ENCODE measurements at places on chromosomes 11 and 22.

DNA sequence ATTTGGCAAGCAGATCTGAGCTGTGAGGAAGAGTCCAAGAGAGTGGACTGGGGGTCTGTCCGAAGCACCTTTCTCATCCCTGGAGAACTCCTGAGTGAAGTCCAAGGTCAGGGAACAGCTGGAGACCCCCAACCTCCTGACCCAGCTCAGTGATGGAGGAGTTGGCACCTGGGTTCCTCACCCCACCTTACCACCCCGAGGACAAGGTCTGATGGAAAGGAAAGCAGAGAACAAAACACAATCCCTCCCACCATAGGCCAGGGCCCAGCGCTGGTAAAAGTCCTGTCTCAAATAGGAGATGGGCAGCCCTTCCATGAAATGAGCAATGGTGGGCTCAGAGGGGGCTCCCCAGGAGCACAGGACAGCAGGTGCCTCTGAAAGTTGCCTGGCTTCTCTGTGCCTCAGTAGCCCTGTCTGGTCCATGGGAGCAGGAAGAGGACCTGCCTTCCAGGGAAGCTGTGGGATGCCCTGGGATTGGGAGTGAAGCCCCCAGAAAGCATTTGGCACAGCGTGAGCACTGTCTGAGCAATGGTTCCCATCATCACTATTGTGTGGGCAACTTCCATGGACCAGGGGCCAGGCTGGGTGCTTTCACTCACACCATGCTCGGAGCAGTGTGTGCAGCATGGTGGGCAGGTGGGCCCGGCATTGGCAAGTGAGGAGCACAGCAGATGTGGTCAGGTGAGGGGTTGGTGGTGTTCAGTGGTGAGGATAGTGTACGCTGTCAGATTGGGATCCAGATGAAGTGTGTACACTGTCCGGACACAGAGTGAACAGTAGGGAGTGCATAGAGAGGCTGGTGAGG is 7.5 kb downstream of the TRIM29 start:
- no peak for DNase-seq

GRCh38 chr22:27198518-27199035 is 541.2 kb downstream of the MIAT start:
- no peak for DNase-seq

GRCh38 chr22:20395907-20396287 is 1.9 kb downstream of the ZNF74 start:
- no peak for DNase-seq

DNA sequence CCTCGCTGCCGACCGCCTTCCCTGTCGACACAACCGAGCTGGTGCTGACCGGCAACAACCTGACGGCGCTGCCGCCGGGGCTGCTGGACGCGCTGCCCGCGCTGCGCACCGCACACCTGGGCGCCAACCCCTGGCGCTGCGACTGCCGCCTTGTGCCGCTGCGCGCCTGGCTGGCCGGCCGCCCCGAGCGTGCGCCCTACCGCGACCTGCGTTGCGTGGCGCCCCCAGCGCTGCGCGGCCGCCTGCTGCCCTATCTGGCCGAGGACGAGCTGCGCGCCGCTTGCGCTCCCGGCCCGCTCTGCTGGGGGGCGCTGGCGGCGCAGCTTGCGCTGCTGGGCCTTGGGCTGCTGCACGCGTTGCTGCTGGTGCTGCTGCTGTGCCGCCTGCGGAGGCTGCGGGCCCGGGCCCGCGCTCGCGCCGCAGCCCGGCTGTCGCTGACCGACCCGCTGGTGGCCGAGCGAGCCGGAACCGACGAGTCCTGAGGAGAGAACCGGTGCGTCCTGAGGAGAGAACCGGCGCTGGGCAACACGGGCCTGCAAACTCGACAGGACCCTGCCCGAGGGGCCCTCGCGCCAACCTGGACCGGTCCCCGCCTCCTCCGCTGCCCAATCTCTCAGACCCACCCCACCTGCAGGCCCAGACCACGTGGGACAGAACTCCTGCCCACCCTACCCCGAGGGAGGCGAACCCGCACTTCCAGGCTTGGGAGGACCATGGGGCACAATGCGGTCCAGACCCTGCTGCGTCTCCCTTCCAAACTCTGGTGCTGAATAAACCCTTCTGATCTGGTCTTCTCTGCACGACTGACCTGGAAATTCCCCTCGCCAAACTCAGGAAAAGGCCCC is 866 bp downstream of the GP1BB start:
- no peak for DNase-seq

GRCh38 chr11:99739464-99740089 is 718.8 kb downstream of the CNTN5 start:
- peak; percentile 2 for DNase-seq

- peak; percentile 85 for DNase-seq
Measured at GRCh38 chr22:33923660-33924246, 3.5 kb upstream of the LARGE1 start.

DNA sequence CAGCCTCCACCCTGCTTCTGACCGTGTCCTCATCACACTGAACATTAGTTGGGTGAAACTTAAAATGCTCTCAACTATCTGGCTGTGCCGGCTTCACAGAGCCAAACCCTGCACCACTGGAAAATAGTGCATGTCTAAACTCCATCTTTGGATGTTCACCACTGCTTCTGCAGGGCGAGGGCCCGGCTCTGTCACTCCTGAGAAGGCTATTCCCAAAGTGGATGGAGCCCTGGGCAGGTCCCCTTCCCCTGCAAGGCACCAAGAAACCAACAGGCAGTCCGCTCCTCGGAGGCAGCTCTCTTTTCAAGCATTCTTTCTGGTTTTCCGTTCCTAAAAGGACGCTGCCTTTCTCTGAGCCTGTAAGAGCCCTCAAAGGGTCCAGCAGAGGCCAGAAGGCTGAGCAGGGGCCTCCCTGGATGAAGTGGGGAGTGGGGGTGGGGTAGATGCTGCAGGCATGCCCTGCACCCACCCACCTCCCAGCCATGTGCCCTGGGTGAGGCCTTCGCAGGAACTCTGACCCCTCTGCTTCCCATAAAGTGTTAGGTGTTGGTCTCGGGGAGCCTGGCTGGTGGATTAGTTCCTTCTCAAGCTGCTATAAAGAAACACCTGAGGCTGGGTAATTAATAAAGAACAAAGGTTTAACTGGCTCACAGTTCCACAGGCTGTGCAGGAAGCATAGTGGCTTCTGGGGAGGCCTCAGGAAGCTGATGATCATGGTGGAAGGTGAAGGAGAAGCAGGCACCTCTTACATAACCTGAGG is 23.3 kb downstream of the LINC01488 start:
- no peak for DNase-seq

GRCh38 chr11:30424844-30425243 is 101.9 kb downstream of the ARL14EP start:
- no peak for DNase-seq

DNA sequence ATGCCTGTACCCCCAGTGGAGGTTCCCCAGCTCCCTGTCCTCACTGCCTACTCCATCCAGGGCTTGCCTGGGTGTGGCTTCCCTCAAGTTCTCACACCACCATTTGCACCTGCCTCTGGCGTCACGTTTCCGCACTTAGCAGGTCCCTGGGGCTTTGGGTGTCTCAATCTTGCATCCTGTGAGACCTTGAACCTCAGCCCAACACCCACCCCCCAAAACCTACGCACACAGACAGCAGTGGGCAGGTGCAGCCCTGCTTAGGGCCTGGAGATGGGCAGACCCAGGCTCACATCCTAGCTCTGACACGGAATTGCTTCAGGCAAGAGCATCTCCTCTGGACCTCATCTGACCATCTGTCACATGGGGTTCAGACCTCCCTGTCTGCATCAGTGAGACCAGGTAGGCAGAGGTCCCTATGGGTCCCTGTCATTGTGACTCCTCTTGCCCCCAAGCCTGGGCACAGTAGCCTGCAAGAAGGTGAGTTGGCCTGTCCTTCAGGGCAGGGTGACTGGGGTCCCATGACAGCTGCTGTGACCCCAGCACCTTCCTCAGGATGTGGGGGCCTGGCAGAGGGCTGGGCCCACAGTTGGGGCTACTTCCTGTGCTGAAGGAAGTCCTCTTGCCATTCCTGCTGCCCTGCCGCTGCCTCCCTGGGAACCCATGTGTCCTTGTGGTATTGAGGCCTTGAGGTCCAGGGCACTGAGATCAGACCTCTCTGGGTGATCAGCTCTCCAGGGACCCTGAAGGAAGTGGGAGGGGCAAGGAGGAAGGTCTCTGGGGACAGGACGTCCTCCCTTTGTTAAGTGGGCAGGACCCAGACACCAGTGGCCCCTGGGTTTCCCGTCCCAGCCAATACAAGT is 2.0 kb downstream of the SIPA1 start:
- DNase-seq, result no peak

DNA sequence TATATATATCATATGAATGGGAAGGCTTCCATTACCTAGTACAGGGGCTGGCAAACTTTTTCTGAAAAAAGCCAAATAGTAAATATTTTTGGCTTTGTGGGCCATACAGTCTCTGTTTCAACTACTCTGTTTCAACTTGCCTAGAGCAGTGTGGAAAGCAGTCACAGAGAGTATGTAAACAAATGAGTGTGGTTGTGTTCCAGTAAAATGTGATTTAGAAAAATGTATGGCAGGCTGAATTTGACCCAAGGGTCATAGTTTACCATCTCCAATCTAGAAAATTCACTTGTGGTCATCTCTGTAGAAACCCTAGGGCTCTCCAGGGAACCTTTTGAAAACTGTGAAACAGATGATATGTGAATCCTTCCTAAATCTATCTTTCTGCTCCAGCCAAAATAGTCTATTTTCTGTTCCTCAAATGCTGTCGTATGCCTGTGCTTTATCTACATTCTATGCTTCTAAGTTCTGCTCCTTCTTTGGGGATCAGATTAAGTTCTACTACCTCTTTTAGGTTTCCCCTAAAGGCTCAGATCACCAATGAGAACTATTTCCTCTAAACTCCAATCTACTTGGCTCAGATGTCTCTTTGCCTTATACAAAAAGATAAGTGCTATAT is 356.2 kb downstream of the METTL15 start:
- DNase-seq, result peak; percentile 60

- DNase-seq, result peak; percentile 59
Measured at GRCh38 chr11:12725863-12726682, 51.9 kb downstream of the TEAD1 start.

DNA sequence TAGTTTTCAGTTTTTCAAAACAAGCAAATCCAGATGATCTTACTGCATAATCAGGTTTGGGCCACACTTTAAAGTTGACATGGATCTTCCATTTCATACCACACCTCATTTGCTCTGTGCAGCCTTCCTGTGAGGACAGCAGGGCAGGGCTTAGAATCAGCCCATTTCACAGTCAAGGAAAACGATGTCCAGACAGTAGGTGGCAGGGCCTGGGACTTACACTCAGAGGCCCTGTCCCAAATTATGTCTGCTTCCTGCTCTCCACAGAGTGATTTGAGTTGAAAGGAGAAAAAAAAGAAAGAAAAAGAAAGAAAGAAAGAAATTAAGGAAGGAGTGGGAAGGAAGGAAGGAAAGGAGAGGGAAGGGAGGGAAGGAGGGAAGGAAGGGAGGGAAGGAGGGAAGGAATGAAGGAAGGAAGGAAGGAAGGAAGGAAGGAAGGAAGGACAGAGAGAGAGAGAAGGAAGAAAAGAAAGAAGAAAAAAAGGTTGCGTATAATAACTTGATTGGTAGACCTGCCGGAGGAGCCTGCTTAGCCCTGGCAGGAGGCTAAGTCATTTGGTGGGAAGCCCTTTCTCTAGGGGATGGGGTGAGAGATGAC is 23.6 kb downstream of the TSKU start:
- DNase-seq, result no peak

DNA sequence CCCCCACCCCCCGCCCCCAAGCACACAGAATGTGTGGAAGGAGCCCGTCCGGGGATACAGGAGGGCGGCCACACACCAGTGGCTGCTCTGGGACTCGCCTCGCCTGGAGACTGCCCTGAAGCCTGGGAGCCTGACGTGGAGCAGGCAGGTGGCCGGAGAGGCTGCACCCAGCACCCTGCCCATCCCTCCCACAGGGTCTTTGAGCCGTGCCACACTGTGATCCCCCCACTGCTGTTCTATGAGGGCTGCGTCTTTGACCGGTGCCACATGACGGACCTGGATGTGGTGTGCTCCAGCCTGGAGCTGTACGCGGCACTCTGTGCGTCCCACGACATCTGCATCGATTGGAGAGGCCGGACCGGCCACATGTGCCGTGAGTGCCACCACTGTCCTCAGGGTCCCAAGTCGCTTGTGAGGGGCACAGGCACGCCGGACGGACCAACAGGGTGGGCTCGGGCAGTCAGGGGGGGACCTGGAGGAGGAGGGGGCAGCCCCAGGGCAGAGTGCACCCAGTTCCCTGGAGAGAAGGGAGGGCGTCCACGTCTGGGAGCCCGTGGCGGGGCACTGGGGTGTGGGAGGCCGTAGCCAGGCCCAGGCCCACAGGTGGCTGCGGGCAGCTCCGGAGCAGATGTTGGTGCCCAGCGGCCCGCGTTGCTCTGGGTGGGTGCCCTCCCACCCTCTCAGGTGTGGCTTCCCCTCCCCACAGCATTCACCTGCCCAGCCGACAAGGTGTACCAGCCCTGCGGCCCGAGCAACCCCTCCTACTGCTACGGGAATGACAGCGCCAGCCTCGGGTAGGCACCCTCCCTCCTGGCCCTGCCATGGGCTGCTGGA is 27.0 kb upstream of the MUC5B start:
- DNase-seq, result no peak

GRCh38 chr11:35802221-35802620 is 139.6 kb downstream of the TRIM44 start:
- DNase-seq, result no peak

GRCh38 chr11:128232588-128232987 is 354.8 kb downstream of the ETS1 start:
- DNase-seq, result no peak

GRCh38 chr11:120800206-120800605 is 223.7 kb upstream of the TBCEL start:
- no peak for DNase-seq

GRCh38 chr11:85348945-85349344 is 278.2 kb downstream of the DLG2 start:
- DNase-seq, result no peak

- no peak for DNase-seq
Measured at GRCh38 chr22:49012712-49013395, 814.8 kb downstream of the BRD1 start.

GRCh38 chr11:43242401-43242800 is 69.4 kb upstream of the API5 start:
- DNase-seq, result no peak

- DNase-seq, result no peak
Measured at GRCh38 chr22:25030636-25031035, 78.1 kb downstream of the KIAA1671 start.

- no peak for DNase-seq
Measured at GRCh38 chr11:62708793-62709192, 1.3 kb downstream of the GNG3 start.

DNA sequence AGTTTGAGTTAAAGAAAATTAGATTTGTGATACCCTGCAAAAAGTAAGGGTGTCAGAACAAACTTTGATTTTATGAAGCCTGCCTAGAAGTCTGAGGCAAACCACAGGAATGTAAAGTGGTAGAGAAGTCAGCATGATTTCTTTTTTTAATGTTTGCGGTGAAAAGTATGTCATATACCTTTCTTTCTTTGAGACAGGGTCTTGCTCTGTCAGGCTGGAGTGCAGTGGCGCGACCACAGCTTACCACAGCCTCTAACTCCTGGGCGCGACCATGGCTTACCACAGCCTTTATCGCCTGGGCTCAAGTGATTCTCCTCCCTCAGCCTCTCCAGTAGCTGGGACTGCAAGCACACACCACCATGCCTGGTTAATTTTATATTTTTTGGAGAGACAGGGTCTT is 4.7 kb downstream of the API5 start:
- DNase-seq, result peak; percentile 1

- DNase-seq, result no peak
Measured at GRCh38 chr11:33700063-33700501, 544 bp downstream of the C11orf91 start.

GRCh38 chr11:72446929-72447769 is 12.8 kb upstream of the CLPB start:
- peak; percentile 80 for DNase-seq

- DNase-seq, result no peak
Measured at GRCh38 chr11:82191695-82192094, 542.0 kb downstream of the FAM181B start.

GRCh38 chr22:43946384-43946667 is 8.9 kb upstream of the SAMM50 start:
- DNase-seq, result no peak
